ENCODE measurements at places on chromosomes 4 and X. TPM values are rescaled to one million over a fixed set of nuclear protein-coding genes. Genes with fewer than 3 reads are reported as not detected.

DNA sequence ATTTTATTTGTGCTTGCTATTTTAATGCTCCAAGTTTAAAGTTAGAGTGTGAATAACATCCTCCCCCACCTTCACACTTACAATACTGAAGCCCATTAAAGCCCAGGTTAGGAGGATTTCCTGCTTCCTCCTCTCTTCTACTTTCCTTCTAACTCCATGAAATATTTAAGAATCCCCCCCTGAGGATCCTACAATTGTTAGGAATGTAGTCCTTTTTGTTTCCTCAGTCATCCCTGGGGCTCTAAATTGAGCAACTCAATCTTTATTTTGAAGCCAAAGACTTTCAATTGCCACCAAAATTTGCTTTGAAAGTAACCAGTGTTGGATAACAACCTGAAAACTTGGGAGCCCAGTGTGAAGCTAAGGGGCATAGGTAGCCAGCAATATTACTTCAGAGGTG, 276.9 kb downstream of the FAM47A start:
- H3K27ac ChIP-seq: no peak overlapping the region
- H3K36me3 ChIP-seq: no peaks in the 10 kb centered on the region
- DNase-seq: no peak
- H3K27me3 ChIP-seq: no peaks in the 10 kb centered on the region
- no peak overlapping the region for H3K4me3 ChIP-seq

GRCh38 chrX:74446876-74447275, 25.6 kb downstream of the SLC16A2 start:
- no peaks in the 10 kb centered on the region for H3K27me3 ChIP-seq
- H3K27ac ChIP-seq: no peak overlapping the region
- no peaks in the 10 kb centered on the region for H3K36me3 ChIP-seq
- no peaks in the 10 kb centered on the region for H3K4me1 ChIP-seq
- DNase-seq: no peak

GRCh38 chrX:68180579-68180978, 252.7 kb downstream of the OPHN1 start:
- H3K4me3 ChIP-seq: no peak overlapping the region
- no peaks in the 10 kb centered on the region for H3K4me1 ChIP-seq
- H3K27ac ChIP-seq: no peak overlapping the region

- peaks cover 10% of the 10 kb centered on the region for H3K4me1 ChIP-seq
- no peaks in the 10 kb centered on the region for H3K36me3 ChIP-seq
- H3K27me3 ChIP-seq: no peaks in the 10 kb centered on the region
- no peak for DNase-seq
These were observed 20.5 kb upstream of the TMEM192 start for GRCh38 chr4:165133150-165133549.

Gene PI4K2B
- total RNA-seq: 24.3 TPM

GRCh38 chr4:83124111-83124780, 9.7 kb upstream of the PLAC8 start:
- peak; percentile 47 for DNase-seq
- H3K4me3 ChIP-seq: no peak overlapping the region
- H3K27ac ChIP-seq: peak overlapping the region; percentile 59
- no peaks in the 10 kb centered on the region for H3K27me3 ChIP-seq
- H3K4me1 ChIP-seq: no peaks in the 10 kb centered on the region
- no peaks in the 10 kb centered on the region for H3K36me3 ChIP-seq

- H3K27me3 ChIP-seq: no peaks in the 10 kb centered on the region
- H3K36me3 ChIP-seq: no peaks in the 10 kb centered on the region
- H3K4me1 ChIP-seq: no peaks in the 10 kb centered on the region
- no peak overlapping the region for H3K27ac ChIP-seq
- DNase-seq: no peak
These were observed 18.1 kb downstream of the CD40LG start for GRCh38 chrX:136666088-136666487.

- no peak overlapping the region for H3K4me3 ChIP-seq
- no peaks in the 10 kb centered on the region for H3K36me3 ChIP-seq
- no peak overlapping the region for H3K27ac ChIP-seq
- DNase-seq: no peak
- H3K27me3 ChIP-seq: no peaks in the 10 kb centered on the region
These were observed 85.9 kb upstream of the PAQR3 start for GRCh38 chr4:79025170-79025569.

- H3K4me3 ChIP-seq: no peak overlapping the region
- H3K27me3 ChIP-seq: no peaks in the 10 kb centered on the region
- DNase-seq: no peak
- H3K27ac ChIP-seq: no peak overlapping the region
- H3K36me3 ChIP-seq: peaks cover 14% of the 10 kb centered on the region
These were observed 5.6 kb downstream of the SDAD1 start for GRCh38 chr4:75985116-75985515.

- H3K4me3 ChIP-seq: no peak overlapping the region
- no peak for DNase-seq
- no peaks in the 10 kb centered on the region for H3K4me1 ChIP-seq
- H3K36me3 ChIP-seq: no peaks in the 10 kb centered on the region
- H3K27me3 ChIP-seq: no peaks in the 10 kb centered on the region
- H3K27ac ChIP-seq: no peak overlapping the region
These were observed 318.9 kb upstream of the F9 start for GRCh38 chrX:139211568-139212182.

Gene RELL1
- total RNA-seq: 37.9 TPM

DNA sequence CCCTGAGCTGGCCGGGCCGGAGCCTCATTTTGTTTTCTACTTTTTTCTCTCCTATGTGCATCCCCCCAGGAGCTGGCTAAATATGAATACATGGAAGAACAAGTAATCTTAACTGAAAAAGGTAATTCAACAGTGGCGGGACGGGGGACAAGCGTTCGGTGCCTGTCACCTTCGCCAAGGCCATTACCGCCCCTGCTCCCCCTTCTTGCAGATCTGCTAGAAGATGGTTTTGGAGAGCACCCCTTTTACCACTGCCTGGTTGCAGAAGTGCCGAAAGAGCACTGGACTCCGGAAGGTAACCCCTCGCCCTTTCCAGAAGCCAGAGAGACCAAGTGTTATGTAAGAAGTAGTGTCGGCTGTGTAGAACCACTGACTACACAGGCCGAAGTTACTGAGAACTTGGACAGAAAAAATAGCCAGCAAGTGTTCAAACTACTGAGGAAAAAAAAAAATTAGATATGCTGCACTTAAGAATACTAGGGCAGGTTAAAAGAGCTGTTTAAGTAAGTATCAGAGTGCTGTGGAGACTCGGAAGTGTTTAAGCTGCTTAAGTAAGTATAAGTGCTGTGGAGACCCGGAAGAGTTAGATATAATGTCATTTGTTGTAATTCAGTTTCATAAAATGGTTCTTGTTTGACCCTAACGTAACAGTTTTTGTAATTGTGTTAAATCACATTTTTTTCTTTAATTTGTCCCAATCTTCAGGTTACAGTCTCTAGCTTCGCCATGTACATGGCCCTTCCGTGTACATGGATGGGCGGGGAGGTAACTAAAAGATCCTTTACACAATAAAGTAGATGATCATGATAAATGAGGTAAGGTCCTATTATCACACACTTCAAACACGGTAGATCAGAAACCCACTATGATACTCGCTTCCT, 856 bp downstream of the SAT1 start:
- H3K4me3 ChIP-seq: peak overlapping the region; percentile 63
- no peaks in the 10 kb centered on the region for H3K4me1 ChIP-seq
- no peak for DNase-seq
- peak overlapping the region; percentile 95 for H3K27ac ChIP-seq

DNA sequence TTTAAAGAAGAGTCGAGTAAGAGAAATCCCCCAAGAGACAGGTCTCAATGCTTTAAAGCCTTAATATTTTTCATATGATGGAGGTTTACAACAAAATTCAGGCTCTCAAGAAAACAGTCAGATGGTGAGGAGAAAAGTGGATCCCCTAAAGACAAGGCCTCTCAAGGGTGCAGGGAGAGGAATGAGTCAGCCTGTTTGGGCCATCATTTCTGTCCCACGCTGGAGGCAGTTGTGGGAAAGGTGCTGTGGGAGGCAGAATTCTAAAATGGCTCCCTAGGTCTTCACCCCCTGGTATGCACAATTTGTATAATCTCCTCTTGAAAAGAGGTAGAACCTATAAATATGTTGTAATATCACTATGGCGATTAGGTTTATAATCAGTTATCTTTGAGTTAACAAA, 4.6 kb upstream of the TIFA start:
- no peaks in the 10 kb centered on the region for H3K36me3 ChIP-seq
- no peak overlapping the region for H3K4me3 ChIP-seq
- H3K4me1 ChIP-seq: peaks cover 13% of the 10 kb centered on the region
- H3K27me3 ChIP-seq: no peaks in the 10 kb centered on the region
- no peak for DNase-seq

- no peak for DNase-seq
- H3K4me1 ChIP-seq: peaks cover 5% of the 10 kb centered on the region
- no peak overlapping the region for H3K4me3 ChIP-seq
- no peaks in the 10 kb centered on the region for H3K36me3 ChIP-seq
- no peak overlapping the region for H3K27ac ChIP-seq
These were observed 55.0 kb upstream of the AP1S2 start for GRCh38 chrX:15909605-15910004.

Gene ZNF157
- total RNA-seq: not detected

Gene COX7B2
- total RNA-seq: not detected

Gene MAOB
- 12.5 TPM for total RNA-seq

GRCh38 chr4:70841211-70841610, 1.5 kb upstream of the GRSF1 start:
- H3K27me3 ChIP-seq: no peaks in the 10 kb centered on the region
- no peak for DNase-seq
- no peak overlapping the region for H3K27ac ChIP-seq
- H3K4me1 ChIP-seq: peaks cover 21% of the 10 kb centered on the region

DNA sequence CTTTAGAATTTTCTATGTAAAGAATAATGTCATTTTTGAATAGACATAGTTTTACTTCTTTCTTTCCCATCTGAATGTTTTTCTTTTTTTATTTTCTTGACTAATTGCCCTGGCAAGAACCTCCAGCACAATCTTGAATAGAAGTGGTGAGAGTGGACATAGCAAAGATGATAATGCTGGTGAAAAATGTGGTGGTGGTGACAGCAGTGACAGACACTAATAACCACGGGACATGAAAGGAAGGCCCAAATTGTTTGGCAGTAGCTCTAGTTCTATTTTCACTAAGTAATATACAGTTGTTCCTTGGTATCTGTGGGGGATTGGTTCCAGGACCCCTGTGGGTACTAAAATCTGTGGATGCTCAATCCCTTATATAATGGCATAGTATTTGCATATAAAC, 29.6 kb downstream of the C4orf54 start:
- no peaks in the 10 kb centered on the region for H3K36me3 ChIP-seq
- H3K27ac ChIP-seq: no peak overlapping the region
- H3K4me3 ChIP-seq: no peak overlapping the region
- no peak for DNase-seq
- no peaks in the 10 kb centered on the region for H3K27me3 ChIP-seq
- H3K4me1 ChIP-seq: no peaks in the 10 kb centered on the region

Gene CYLC1
- not detected for total RNA-seq

Gene SPANXN4
- not detected for total RNA-seq

DNA sequence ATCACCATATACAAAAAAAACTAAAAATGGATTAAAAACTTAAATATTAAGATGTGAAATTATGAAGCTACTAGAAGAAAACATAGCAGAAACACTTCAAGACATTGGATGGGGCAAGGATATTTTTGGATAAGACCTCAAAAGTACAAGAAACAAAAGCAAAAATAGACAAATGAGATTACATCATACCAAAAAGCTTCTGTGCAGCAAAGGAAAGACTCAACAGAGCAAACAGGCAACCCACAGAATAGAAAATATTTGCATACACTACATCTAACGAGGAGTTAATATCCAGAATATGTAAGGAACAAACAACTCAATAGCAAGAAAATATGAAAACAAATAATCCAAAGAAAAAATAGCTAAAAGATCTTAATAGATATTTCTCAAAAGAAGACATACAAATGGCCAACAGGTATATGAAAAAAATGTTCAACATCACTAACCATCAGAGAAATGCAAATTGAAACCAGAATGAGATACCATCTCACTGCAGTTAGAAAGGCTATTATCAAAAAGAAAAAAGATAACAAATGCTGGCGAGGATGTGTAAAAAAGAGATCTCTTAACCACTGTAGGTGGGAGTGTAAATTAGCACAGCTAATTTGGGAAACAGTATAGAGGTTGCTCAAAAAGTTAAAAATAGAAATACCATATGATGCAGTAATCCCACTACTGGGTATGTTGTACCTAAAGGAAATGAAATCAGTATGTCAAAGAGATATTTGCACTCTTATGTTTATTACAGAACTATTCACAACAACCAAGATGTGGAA, 17.8 kb upstream of the LRCH2 start:
- no peaks in the 10 kb centered on the region for H3K27me3 ChIP-seq
- H3K36me3 ChIP-seq: no peaks in the 10 kb centered on the region
- DNase-seq: no peak
- H3K27ac ChIP-seq: no peak overlapping the region
- H3K4me1 ChIP-seq: no peaks in the 10 kb centered on the region

DNA sequence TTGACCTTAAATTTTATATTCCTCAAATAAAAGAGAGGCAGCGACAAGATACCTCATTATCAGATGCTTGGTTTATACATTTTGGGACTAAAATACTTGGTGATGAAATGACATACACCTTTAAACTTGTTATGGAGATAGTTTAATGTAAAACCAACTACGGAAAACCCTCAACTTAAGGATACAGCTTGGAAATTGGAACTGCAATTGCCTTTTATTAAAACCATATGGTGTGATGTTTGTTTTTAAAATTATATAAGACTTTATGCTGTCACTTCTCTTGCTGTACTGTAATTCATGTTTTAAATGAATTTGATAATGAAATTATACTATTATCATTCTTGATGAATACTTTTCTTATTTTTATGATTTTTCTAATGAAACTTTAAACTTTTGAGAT, 25.9 kb downstream of the METTL14 start:
- no peak overlapping the region for H3K27ac ChIP-seq
- H3K27me3 ChIP-seq: no peaks in the 10 kb centered on the region
- peaks cover 37% of the 10 kb centered on the region for H3K36me3 ChIP-seq
- H3K4me1 ChIP-seq: no peaks in the 10 kb centered on the region
- no peak overlapping the region for H3K4me3 ChIP-seq
- DNase-seq: no peak

Gene VCX3B
- not detected for total RNA-seq

Gene SLC10A6
- 0.27 TPM for total RNA-seq

- H3K27me3 ChIP-seq: no peaks in the 10 kb centered on the region
- H3K4me3 ChIP-seq: no peak overlapping the region
- no peak overlapping the region for H3K27ac ChIP-seq
- no peaks in the 10 kb centered on the region for H3K36me3 ChIP-seq
- no peaks in the 10 kb centered on the region for H3K4me1 ChIP-seq
These were observed 82.6 kb downstream of the GPC4 start for GRCh38 chrX:133332737-133333136.

Gene PLXNA3
- total RNA-seq: 15.2 TPM

DNA sequence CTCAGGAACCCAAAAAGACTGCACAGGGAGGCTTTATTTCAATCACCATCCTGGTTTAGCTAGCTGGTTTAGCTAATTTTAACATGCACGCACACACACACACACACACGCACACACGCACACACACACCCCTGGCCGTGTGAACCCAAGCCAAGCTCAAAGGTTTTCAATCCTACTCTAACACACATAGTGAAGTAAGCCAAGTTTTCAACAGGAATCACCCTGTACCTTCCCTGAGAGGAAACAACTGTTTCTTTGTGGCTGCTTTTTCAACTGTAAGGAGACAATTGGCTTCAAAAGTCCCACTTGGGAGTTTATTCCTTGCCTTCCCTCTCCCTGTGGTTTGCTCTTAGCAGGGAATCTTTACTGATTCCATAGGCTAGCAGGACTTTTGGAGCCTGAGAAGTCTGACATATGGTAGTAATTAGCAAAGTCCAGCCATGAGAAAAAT, 98.9 kb upstream of the BMP3 start:
- no peak for DNase-seq
- H3K36me3 ChIP-seq: no peaks in the 10 kb centered on the region
- no peaks in the 10 kb centered on the region for H3K27me3 ChIP-seq
- no peaks in the 10 kb centered on the region for H3K4me1 ChIP-seq
- H3K4me3 ChIP-seq: no peak overlapping the region
- no peak overlapping the region for H3K27ac ChIP-seq
